Foreskin fibroblast (primary cell): ENCODE measurements at places on chromosomes 2 and 18.

DNA sequence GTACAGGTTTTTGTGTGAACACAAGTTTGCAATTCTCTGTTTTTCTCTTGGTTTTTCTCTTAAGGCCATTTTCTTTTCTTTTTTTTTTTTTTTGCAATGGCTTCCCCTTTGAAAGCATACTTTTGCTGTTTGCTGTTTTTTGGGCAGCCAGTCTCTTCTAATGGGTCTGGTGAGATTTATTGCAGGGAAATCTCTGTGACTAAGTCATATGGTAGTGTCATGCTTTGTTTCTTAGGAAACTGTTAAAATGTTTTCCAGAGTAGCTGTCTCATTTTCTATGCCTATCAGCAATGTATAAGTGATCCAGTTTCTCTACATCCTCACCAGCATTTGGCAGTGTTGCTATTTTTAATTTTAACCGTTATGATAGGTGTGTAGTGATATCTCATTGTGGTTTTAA is 27.9 kb upstream of the CDCA7 start:
- peak; percentile 29 for DNase-seq

GRCh38 chr2:241298673-241299072 is 16.8 kb downstream of the HDLBP start:
- DNase-seq = no peak

- DNase-seq = no peak
Observed at GRCh38 chr2:151819920-151820319, 8.3 kb downstream of the ARL5A start.

DNA sequence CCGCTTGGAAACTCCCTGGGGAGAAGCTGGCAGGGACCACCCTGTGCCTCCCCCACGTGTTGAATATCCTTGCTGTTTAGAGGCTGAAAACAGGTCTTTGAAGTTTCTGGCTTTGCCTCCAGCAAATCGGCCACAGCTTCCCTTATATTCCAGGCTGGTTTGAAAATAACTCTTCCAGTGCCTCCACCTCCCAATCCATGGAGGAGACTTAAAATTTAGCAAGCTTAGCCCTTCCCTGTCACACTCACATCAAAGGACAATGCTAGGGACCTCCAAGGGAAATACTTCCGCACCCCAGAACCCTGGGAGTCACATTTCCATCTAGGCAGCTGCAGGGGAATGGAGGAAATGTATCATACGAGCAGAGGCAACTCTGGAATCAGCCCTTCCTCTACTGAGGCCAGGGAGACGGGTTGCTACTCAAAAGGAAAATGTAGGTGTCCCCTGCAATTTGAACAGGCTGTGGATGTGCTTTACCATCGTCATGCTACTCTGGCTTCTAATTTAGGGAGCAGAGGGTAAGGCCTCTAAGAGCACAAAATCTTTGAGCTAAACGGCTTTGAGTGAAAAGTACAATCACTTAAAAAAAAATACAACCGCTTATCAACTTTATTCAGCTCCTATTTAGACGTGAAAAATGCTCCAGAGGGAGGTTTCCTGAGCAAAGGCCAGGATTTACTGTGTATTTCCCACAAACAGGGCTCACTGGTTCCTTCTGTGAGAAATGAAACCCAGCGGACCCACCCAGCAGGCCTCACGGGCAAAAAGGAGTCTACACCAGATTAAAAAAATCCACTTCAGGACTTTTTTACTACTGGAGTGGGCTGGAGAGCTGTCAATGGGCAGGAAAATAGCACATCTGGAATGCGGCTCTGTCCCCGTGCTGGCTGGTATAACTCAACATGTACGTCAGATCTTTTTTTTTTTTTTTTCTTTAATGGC is 49.4 kb upstream of the PKDCC start:
- DNase-seq = no peak

DNA sequence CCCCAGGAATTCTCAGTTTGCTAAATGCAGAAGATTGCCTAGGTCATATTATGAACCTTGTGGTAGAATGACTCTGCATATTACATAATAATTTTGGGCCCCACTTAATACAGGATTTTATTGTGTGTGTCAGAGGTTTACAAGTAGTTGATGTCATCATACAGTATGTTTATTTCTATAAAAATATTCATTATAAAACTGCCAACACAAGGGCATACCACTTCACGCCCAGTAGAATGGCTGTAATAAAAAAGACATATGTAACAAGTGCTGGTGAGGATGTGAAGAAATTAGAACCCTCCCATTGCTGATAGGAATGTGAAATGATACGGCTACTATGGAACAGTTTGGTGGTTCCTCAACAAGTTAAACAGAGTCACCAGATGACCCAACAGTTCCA is 61.4 kb upstream of the TWSG1 start:
- DNase-seq = no peak

DNA sequence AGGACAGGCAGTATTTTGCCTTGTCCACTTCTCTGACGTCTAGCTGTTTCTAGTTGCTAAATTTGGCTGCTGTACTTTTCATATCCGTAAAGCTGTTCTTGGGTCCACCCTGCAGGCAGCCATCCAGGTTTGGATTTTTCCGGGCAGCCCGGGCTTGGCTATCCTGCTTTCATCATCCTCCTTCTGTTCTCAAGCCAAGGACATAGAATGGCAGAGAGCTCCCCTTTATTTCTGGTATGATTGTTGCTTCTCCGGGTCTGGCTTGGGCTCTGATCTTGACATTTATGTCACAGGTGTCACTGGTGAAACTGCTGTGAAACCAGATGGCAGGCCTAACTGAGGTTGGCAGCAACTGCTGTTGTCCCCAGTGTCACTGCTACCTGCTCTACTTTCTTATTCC is 35.5 kb downstream of the SCN2A start:
- DNase-seq = peak; percentile 33

- no peak for DNase-seq
Observed at GRCh38 chr2:203237346-203238238, 1.2 kb upstream of the CYP20A1 start.

DNA sequence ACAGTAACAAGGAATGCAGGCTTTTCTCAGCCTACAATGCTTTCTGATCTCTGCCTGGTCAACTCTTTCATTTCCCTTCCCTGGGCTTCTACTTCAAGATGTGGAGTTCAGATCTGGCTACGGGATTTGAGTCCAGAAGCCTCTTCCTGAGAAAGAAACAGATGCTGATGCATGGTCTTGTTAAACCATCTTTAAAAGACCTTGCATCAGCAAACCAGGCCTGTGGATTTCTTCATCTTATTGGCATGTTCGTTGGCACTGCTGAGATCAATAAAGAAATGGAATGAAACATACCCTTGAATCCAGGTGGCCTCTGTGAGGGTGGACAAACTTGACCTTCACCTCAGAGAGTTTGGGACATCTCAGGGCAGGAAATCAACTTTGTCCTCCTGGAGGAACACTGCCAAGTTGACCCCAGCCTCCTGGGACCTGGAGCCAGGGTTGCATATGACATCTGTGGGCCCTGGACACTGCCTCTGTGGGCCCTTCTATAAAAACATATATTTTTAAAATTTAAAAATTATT is 21.4 kb downstream of the IGFBP2 start:
- DNase-seq = no peak

DNA sequence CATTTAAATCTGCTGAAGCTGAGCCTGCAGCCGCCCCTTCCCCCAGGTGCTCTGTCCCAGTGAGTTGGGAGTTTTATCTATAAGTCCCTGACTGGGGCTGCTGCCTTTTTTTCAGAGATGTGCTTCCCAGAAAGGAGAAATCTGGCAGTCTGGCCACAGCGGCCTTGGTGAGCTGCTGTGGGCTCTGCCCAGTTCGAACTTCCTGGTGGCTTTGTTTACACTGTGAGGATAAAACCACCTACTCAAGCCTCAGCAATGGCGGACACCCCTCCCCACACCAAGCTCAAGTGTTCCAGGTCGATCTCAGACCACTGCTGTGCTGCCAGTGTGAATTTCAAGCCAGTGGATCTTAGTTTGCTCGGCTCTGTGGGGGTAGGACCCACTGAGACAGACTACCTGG is 97.3 kb downstream of the ACAA2 start:
- DNase-seq = no peak

DNA sequence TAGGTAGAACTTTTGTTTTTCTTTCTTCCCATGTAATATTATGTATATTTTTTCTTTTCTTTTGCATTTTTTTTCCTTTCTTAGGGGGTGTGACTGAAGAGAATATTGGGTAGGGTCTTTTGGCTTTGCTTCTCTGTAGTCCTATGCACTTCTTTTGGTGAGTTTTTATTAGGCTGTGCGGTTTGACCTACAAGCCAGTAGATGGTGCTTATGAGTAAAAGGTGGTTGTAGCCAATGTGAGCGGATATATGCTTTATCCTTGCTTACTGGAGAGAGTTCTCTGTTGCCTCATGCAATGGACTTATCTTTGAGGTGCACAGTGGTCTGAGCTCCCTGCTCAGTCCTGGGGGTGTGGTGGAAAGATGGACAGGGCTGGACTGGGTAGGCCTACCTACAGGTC is 52.7 kb downstream of the DSEL start:
- DNase-seq = no peak

GRCh38 chr2:102514061-102514785 is 41.2 kb downstream of the SLC9A4 start:
- peak; percentile 90 for DNase-seq

GRCh38 chr2:217983276-217984233 is 19.2 kb downstream of the TNS1 start:
- DNase-seq = no peak

- DNase-seq = peak; percentile 10
Observed at GRCh38 chr18:13500869-13501542, 225.4 kb downstream of the FAM210A start.

DNA sequence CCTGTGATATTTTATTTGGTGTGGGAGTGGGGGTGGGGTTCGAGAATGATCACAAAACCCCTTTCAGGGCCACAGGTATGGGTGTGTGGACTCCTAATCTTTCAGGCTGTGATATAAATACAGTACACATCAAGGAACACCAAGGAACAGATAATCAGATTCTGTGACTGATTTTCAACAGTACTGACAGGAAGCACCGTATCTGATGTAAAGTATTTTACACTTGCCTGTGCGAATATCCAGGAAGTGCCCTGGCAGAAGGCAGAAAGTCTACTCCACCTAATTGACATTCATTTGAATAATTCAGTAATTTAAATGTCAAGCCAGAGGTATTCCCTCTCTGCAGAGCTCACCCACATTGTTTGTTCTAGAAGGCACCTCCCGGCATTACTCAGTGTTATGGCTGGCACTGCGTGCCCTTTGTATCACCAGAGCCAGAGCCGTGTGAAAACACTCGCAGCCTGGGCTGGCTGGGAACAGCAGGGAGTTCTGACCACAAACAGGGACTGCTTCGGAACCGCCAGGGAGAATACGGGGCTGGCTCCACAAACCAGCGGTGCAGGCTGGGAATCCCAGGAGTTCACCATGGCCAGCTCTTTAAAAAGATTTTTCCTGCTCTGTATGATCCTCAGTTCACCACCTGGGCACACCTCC is 91.8 kb downstream of the ACVR1 start:
- DNase-seq = peak; percentile 50

- DNase-seq = peak; percentile 59
Observed at GRCh38 chr18:44823782-44824181, 143.1 kb downstream of the SETBP1 start.

DNA sequence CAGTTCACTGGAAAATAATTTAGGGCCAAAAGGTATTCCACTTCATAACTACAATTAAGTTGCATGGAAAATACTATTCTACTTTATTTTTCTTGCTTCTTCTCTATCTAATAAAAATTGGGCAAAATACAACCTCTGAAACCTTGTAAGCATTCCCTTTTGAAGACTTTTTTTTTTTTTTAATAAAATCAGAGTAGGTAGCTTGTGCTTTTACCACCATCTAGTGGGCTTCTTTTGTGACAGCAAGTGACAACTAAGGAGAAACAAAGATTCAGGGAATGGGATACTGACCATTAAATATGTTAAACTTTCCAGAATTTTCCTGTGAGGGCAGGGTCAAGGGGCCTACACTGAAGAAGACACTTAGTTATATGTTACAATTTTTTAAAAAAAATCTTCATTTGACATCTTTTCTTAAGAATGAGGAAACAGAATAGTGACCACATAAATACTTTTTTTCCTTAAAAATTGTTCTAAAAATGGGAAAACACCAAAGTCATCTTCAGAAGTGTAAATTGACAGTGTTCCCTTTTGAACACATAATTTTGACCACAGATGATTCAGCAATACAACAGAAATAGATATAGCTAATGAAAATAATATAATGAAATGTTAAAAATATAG is 1183.2 kb upstream of the ACVR2A start:
- DNase-seq = peak; percentile 60

- peak; percentile 1 for DNase-seq
Observed at GRCh38 chr2:102509749-102510148, 36.7 kb downstream of the SLC9A4 start.

GRCh38 chr2:206840999-206841398 is 75.6 kb downstream of the FASTKD2 start:
- no peak for DNase-seq

DNA sequence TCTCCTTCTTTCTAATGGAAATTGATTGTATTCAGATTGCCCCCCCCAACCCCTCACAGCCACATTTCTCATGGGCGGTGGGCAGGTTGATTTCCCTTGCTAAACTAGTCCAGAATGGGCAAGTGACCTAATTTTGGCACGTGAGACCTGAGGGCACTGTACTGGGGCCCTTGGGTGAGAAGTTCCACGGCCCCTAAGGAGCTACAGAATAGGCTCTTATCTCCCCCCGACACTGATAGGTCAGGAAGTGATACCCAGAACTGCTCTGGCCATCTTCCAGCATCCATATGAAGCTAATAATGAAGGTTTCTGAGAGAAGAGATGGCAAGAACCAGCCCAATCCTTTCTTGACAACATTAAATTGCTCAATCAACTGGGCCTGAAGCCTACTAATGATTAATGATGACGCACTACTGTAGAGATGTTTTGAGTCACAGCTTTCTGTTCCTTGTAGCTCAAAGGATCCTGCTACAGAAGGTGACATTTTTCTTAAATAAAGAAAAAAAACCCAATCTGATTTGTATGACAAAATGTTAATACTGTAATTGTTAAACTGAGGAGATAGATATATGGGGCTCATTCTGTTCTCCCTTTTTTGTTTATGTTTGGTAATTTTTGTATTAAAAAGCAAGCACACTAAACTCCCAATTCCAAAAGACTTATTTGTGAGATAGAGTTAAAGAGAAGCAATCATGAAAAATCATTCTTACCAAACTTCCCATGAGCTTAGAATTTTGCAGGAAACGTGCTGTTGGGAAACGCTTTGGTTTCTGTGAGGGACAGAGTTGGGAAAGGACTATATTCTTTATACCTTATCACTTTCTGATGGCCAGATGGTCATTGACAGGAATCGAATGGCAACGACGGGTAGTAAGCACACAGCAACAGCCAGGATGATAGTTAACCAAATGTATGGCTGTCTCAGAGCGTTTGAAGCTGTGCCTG is 28.2 kb upstream of the NARS1 start:
- DNase-seq = peak; percentile 89

GRCh38 chr2:86556508-86556907 is 6.7 kb downstream of the CHMP3 start:
- no peak for DNase-seq

DNA sequence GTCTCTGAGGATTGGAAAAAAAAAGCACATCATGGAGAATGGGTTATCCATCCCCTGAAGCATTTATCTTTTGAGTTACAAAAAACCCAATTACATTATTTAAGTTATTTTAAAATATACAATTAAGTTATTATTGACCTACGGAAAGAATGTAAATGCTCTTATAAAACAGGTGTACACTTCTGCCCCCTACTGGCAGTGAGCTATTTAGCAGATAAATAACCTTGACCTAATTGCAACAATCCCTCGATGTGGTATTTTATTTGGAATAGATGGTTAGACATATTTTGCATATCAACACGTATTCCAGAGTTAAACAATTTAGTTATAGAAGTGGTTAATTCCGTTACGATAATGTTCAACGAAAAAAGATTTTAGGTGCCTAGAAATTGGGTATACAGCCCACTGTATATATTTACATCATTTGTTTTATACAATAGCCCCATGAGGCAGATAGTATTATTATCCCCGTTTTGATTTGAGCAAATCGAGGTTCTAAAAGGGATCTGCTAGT is 9.1 kb upstream of the DAW1 start:
- DNase-seq = peak; percentile 81
